Epithelial cell of esophagus (primary cell): ENCODE measurements at places on chromosomes 13 and 19.

- DNase-seq: no peak
Observed at GRCh38 chr13:102761071-102761470, 12.5 kb downstream of the TEX30 start.

- no peak for DNase-seq
Observed at GRCh38 chr19:33763633-33764371, 32.9 kb upstream of the KCTD15 start.

GRCh38 chr13:94330552-94331071 lies 148.9 kb downstream of the DCT start:
- DNase-seq: peak; percentile 65

GRCh38 chr19:50475736-50476223 lies 527 bp upstream of the EMC10 start:
- DNase-seq: no peak

- DNase-seq: no peak
Observed at GRCh38 chr13:111390522-111391270, 70.3 kb downstream of the TEX29 start.

- DNase-seq: no peak
Observed at GRCh38 chr19:3506384-3507340, 551 bp downstream of the FZR1 start.

DNA sequence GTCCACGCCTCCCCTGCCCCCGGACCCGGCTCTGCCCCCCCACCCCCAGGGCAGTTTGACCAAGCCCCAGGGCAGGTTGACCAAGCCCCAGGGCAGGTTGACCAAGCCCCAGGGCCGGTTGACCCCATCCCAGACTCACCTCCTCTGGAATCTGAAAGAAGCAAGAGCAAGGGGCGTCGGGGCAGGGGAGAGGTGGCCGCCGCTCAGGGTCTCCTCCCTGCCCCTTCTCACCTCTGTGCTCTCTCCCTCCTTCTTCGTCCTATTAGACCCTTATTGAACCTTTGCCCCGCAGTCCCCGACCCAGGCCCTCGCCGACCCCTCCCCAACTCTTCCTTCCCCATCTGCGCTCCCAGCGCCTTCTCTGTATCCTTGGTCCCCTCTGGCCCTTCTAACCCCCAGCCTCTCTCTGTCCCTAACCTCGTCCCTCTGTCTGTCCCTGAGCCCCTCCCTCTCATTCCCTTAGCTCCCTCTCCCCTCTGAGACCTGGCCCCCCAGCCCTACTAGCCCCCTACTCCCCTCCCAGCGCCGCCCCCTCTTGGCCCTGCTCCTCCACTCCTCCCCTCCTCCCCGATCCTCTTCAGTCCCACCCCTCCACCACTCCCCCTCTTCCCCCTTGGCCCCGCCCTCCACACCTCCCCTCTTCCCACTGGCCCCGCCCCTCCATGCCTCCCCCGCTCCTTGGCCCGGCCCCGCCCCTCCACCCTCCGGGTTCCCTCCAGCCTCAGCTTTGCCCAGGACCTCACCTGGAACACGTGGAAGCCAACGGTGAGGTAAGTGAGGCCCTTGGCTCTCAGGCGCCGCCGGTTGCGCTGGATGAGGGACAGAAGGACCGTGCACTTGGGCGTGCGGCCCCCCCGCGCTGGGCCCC lies 7.6 kb downstream of the CAPN12 start:
- peak; percentile 89 for DNase-seq

DNA sequence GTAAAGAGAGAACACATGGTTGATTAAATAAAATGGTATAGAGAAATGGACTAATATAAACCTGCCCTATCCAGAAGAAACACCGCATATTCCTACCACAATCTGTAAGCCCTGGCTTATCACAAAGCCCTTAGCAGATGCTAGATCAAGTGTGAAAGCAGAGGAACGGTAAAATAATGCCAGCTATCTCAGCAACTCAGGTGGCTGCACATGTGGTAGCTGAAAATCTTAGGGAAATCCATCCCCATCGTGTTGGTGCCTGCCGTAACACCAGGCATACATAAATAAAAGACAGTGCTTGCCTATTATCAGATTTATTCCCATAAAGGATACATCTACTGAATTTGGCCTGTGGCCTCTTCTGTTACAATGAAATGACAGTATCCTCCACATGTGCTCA lies 304.1 kb upstream of the MAB21L1 start:
- no peak for DNase-seq

DNA sequence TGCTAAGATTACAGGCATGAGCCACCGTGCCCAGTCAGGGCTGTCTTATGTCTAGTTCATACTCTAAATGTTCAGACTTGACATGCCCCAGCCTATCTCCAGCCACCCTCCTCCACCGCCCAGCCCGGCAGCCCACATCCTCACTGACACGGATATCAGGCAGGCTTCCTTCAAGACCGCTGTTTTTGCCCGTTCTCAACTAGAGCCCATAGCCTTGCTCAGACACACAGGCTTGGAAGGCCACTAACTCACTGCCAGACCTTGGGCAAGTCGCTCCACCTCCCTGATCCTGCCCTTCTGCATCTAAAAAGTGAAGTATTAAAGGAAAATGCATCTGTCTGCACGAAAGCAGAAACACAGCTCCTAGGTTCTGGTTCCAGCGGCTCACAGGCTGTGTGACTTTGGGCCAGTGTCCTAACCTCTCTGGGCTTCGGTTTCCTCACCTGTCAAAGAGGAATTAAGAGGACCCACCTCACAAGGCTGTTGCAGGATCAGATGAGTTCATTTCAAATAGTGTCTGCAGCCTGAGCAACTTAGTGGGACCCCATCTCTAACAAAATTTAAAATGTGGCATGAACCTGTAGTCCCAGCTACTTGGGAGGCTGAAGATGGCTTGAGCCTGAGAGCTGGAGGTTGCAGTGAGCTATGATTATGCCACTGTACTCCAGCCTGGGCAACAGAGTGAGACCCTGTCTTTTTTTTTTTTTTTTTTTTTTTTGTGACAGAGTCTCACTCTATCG lies 14.5 kb upstream of the CERS4 start:
- no peak for DNase-seq

DNA sequence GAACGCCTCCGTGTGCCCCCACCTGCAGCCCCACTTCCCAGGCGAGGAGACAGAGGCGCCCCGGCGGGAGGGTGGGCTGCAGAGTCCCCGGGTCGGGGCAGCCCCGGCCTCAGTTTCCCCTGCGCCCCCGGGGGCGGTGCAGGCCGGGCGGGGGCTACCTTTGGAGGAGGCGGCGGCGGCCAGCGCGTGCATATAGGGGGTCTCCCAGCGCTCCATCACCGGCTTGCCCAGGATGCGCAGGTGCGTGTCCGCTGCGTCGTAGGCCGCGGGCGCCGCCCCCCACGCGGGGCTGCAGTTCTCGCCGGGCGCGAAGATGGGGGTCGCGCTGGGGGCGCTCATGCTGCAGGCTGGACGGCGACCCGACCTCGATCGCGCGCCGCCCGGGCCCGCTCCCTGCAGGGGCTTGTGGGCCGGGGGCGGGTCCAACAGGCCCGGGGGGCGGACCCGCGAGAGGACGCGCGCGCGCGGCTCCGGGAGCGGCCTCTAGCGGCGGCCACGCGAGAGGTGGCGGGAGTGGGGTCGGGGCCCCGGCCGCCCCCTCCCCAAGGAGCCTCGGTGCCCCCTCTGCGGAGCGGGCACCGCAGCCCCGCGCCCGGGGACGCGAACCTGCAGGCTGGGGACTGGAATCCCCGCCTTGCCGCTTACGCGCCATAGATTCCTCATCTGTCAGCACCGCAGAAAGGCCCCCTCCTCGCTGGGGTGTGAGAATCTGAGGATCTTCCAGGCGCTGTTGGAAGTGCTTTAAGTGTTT lies at the start of gene GAMT:
GAMT (minus strand) TSS at position 405 of the 751 bp plus-strand sequence; CDS start at position 339, 66 bp downstream.
- DNase-seq: no peak

DNA sequence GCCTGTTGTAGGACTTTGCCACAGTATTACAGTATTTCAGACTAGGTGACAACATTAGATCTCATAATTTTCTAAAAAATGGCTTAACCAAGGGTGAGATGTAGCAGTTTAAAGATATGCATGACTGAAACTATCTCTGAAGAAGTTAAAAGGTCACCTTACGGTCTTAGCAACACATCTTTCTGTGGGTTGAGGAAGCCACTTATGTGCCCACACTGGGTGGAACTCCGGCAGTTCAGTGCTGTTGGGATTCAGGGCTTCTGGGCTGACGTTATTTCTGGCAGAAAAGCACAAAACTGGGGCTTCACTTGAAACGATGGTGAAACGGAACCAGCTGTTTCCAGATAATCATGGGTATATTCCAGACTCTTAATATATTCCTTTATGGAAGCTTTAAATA lies 697.3 kb downstream of the PCDH9 start:
- no peak for DNase-seq

DNA sequence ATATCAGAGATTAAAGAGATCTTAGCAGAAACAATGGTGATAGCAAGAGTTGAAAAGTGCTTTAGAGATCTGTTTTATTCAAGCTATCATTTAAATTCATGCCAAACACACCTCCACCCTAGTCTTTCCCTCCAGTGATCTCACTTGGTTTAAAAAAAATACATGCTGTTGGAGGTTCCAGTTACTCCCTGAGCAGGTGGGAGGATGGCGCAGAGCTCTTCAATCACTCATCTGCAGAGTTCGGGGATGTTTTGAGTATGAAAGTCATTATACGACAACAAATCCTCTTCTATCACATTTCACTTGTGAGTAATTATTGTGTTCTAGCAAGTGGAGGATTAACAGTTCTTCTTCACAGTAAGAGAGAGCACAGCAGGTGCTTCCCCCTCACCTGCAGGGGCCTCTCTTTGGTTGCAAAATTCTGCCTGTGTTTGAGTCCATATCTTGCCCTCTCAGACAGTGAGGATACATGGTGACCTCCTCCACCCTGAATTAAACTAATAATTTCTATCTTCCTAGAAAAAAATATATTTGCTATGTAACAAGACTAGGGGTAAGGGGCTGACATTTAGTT lies 376.7 kb downstream of the LIG4 start:
- no peak for DNase-seq

DNA sequence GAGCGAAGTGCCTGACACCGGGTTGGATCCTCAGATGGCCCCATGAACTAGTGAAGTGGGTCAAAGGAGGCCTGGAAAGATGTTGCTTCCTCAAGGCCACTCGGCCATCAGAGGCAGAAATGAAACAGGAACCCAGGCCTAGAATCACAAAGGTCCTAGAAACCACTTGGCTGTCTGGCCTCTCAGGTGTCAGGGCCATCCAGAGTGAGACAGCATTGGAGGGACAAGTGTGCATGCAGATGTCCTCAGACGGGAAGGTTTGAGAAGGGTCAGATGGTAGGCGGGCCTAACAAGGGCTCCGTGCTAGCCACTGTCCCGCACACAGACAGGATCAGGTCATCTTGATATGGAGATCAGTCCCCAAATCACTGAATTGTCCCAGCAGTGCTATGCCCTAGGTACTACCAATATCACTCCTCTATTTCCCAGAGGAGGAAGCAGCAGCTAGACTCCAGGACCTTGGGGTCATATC lies 14.3 kb downstream of the CCDC97 start:
- no peak for DNase-seq

GRCh38 chr13:95480131-95480545 lies 72.4 kb upstream of the CLDN10 start:
- DNase-seq: no peak

- DNase-seq: peak; percentile 11
Observed at GRCh38 chr13:91046715-91047327, 300.7 kb upstream of the MIR17HG start.

GRCh38 chr13:34338102-34338501 lies 520.2 kb downstream of the RFC3 start:
- DNase-seq: peak; percentile 8

- DNase-seq: peak; percentile 83
Observed at GRCh38 chr13:98476538-98476966, 100.4 kb downstream of the STK24 start.

- no peak for DNase-seq
Observed at GRCh38 chr13:101452519-101453485, at the start of gene ITGBL1. Gene ITGBL1, plus strand, starts transcription at chr13:101452675. Its CDS starts 159 bp downstream, at chr13:101452834.

- no peak for DNase-seq
Observed at GRCh38 chr19:5204212-5204611, 136.4 kb downstream of the PTPRS start.

GRCh38 chr19:33514885-33515551 lies 6.6 kb downstream of the PEPD start:
- no peak for DNase-seq

DNA sequence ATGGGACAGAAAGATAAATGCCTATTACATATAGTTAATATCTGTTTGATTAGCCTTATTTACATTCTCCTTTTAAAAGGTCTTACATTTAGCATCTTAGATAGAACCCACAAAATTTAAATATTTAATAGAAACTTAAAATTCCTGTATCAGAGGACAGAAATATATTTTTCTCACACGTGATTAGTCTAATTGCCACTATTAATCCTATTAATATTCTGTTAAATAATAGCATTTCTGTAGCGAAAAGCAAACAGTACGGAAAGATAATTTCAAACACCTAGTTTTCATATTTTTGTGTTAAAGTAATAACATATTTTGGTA lies 380 bp upstream of the ZNF30 start:
- DNase-seq: no peak

- DNase-seq: no peak
Observed at GRCh38 chr13:31207661-31208552, 8.1 kb downstream of the B3GLCT start.

DNA sequence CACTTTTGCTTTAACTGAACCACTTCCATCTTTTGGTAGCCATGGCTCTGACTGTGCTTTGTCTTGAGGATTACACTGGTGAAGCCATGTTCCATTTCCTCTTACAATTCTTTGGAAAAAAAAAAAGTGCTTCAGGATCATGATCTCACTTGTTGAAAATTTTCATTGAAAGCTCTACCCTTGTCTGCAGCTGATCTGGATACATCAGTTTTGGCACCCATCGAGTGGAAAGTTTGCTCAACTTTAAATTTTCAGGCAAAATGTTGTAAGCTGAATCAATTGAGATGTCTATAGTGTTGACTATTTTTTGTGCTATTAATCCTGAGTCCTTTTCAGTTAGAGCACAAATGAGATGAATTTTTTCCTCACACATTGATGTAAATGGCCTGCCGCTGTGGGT lies 48.3 kb upstream of the RFXAP start:
- no peak for DNase-seq

- peak; percentile 58 for DNase-seq
Observed at GRCh38 chr13:21670006-21670882, 629 bp upstream of the FGF9 start.

DNA sequence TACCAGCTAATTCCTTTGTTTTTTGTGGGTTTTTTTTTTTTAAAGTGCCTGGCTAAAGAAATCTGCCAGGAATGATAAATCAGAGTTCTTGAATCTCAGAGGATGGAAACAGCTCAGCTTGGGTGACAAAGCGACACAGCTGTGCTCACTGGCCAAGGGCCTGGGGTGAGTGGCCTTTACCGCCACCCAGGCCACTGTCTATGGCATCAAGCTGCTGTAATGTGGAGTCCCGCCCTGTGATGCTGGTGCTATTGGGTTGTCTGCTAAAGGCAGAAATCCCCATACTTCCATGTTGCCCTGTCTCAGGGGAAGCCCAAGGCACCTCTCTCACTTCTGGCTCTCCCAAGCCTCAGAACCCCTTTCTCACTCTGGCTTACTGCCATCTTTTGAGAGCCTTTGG lies 82.6 kb upstream of the FARP1 start:
- no peak for DNase-seq

GRCh38 chr13:44146138-44146537 lies 227.5 kb upstream of the SERP2 start:
- no peak for DNase-seq
